Right ventricle myocardium inferior (tissue), 1 donor: ENCODE measurements at places on chromosomes 13 and 19. TPM values are rescaled to one million over a fixed set of nuclear protein-coding genes. Genes with fewer than 3 reads are reported as not detected.

GRCh38 chr19:21824679-21825078 lies 11.3 kb downstream of the ZNF43 start:
- no peak for DNase-seq

DNA sequence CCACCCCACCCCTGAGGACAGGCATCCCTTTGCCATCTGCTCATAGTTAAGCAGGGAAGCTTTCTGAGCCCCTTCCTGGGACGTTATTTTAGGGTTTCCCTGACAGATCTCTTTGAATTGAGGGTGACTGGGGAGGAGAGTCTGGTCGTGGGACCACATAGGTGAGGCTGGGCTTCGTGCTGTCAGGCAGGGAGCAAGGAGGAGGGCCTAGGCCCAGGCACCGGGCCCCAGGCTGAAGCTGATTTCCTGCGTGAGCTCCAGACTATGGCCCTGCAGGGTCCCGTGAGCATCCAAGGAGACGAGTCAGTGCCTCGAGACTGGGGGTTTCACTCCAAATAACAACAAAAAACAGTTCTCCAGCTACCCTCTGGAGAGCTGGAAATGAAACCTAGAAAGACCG lies 60.4 kb downstream of the MYO9B start:
- DNase-seq, result no peak

GRCh38 chr13:82116422-82116989 lies 1765.8 kb downstream of the SLITRK1 start:
- no peak for DNase-seq

Gene TPTE2
- not detected for total RNA-seq

Gene PRKACA
- total RNA-seq, result 494 TPM

Gene DIS3
- total RNA-seq, result 14.8 TPM

Gene ADGRE3
- 0.11 TPM for total RNA-seq

- DNase-seq, result peak; percentile 70
Observed at GRCh38 chr19:43534816-43535761, 2.1 kb downstream of the ZNF575 start.

GRCh38 chr19:7480970-7481255 lies 7.9 kb downstream of the PEX11G start:
- no peak for DNase-seq

DNA sequence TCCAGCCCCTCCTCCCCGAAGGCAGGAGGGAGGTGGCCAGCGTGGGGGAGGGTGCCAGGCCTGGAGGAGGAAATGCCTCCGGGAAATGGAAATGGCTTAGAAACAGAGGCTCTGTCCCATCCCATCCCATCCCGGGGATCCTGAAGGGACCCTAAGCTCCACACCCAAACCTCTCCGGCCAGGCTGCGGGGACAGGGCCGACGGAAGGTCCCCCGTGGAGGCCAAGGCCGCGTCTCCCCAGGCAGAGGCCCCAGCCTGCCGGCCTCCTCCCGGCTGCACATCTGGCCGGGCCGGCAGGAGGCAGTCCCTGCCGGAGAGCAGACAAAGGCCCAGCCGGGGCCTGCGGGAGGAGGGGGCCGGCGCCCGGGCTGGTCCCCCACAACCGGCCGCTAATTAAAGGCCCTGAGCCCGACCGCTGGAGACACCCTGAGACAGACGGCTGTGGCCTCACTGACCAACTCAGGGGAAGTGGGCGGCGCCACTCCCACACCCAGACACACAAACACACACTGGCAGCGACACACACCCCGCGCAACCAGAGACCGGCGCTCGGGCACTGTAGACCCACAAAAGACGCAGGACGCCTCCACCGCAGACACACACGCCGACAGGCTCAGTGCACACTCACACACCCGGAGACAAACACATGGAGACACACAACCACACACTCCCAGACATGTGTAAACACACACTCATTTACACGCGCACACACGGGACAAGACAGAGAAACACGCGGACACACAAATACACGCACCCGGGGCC lies 1.1 kb downstream of the ADAMTS10 start:
- DNase-seq, result peak; percentile 87
